Fibroblast of skin of right quadriceps (primary cell): ENCODE measurements at places on chromosomes 1 and 21.
A peak's percentile ranks its signal among the peaks of the same experiment; 100 is the strongest.

DNA sequence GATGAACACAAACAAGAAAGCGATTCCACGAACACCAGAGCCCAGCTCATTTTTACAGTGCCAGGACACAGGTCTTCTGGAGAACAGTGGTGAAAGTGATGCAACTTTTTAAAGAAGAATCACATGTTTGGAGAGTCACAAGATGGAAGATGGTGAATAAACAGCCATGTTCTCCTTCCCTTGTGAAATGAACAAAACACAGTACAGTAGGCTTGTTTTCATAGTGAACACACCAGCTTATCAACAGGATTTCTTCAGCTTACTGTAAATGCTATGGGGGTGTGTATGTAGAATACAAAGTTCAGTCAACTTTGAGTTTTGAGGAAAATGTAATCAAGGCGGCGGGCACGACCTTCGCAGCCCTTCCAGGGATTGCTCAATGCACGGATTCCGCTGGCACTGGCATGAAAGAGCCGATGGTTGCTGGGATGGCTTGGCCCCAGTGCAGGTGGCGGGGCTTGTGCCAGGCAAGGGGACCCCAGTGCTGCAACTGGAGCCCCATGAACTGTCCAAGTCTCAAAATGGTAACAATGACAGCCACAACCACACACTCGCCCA is 9.7 kb downstream of the TMPRSS3 start:
- DNase-seq: no peak

DNA sequence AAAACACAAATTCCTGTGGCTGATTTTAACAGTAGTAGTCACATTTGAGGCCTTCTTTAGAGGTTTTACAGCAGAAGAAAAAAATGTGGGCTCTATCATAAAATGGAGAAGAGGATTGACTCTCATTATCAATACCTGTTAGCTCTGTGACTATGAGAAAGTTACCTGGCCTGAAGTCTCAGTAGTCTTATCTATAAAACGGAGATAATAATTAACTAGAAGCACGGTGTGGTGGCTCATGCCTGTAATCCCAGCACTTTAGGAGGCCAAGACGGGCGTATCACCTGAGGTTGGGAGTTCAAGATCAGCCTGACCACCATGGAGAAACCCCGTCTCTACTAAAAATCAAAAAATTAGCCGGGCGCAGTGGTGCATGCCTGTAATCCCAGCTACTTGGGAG is 90.4 kb upstream of the PLPPR4 start:
- no peak for DNase-seq

GRCh38 chr1:25847929-25848328 is 11.3 kb downstream of the AUNIP start:
- no peak for DNase-seq

- DNase-seq: no peak
Observed at GRCh38 chr1:25959611-25960010, 38.3 kb downstream of the PAFAH2 start.

DNA sequence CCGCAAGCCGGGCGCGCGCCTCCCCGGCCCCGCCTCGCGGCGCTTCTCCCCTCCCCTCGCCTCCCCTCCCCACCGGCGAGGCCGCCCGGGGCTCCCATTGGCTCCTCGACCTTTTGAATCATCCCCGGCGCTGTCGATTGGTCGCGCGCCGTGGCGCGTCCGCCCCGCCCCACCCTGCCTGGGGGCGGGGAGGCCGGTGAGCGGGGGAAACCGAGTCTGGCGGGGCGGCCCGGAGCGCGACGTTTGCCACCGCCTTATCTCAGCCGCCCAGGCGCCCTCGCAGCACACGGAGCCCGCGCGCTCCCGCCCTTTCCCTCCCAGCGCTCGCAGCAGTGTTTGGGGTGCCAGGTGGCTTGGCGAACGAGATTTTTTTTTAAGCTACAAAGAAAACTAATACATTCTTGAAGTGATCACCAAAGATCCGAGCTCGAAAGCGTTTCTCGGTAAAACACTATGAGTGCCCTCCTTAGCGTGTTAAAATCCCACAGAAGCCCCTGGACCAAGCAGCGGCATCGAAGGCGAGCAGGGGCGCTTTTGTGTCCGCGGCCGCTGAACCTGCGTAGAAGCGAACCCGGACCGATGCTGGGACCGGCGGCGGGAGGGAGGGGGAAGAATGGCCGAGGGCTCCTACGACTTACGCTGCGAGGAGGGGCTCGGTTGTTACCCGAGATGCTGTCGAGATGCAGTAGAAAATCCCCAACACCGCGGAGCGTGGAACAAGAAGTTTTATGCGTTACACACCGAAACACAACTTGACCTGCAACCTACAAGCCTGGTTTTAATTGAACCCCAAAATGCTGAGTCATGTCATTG is 436 bp upstream of the LBR start:
- DNase-seq: peak; percentile 92

- peak; percentile 59 for DNase-seq
Observed at GRCh38 chr1:19949016-19949415, 25.6 kb upstream of the PLA2G2E start.

GRCh38 chr1:33178836-33179439 is 2.9 kb downstream of the TRIM62 start:
- DNase-seq: no peak

- no peak for DNase-seq
Observed at GRCh38 chr21:19321688-19322087, 918.1 kb upstream of the TMPRSS15 start.

DNA sequence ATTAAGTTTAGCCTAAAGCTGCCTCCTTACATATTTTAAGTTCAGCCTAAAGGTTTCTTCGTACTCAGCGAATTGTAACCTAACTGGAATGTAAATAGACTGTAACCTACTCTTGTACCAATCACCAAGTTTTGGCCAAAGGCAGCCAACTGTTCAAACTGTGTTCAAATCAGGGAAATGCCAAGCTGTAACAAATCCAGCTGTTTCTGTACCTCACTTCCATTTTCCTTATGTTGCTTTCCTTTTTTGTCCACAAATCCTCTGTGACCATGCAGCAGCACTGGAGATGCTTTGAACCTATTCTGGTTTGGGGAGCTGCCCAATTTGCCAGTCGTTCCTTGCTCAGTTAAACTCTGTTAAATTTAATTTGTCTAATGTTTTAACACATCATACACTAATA is 3.2 kb upstream of the APOBEC4 start:
- no peak for DNase-seq

DNA sequence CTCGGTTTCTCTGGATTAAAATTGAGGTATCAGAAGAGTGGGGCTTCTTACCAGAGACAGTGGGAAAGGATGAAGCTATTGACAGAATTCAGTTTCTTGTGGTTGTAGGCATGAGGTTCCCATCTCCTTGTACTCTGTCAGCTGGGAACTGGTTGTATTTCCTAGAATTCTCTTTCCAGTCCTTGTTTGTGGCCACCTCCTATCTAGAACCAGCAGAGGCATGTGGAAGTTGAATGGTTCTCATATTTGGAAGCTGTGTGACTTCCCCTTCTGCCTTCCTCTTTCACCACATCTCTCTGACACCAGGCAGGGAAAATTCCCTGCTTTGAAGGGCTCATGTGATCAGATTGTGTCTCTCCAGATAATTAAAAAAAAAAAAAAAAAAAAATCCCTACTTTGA is 457.7 kb upstream of the ADAMTS5 start:
- DNase-seq: no peak

DNA sequence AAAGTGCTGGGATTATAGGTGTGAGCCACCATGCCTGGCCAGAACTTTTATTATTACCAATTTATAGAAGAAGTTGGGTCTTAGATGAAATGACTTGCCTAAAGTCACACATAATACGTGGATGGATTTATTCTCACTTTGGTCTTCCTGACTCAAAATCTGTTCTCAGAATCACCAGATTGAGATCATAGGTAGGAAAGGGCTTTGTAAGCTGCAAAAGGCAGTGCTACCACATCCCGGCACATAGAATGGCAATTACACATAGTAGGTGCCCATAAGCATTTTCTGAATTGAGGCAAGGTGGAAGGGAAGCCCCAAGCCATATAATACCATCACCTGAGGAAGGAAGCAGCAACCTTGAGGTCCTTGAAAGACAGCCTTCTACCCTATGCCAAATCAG is 8.2 kb upstream of the CAPZB start:
- no peak for DNase-seq

DNA sequence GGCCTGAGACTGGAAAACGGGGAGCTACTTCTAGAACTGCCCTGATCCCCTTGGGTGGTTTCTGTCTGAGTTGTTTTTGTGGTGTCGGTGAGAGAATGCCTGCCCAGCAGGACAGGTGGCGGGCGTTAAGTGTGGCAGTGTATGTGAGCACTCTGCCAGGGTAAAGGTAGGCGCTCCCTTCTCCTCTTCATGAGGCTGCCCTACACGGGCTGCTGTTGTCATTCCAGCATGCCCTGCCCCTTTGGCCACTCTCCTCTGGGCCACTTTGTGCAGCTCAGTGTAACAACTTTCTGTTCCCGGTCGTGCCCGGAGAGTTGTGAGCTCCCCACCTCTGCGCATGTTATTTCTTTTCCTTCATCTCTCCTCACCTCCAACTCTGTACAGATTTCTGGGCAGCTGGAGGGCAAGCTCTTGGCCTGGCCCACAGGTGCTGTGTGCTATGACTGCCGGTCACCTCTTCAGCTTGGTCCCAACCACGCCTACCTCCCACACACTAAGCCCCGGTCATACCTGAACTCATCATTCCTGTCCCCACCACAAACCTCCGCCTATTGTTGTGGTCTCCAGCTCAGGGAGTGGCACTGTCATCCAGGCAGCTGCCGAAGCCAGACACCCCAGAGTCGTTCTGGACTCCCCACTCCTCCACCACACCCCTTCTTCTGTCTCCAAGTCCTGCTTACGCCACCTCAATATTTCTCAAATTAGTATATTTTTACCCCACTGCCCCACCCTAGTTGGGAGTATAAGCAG is 69.0 kb downstream of the GADD45A start:
- DNase-seq: no peak

DNA sequence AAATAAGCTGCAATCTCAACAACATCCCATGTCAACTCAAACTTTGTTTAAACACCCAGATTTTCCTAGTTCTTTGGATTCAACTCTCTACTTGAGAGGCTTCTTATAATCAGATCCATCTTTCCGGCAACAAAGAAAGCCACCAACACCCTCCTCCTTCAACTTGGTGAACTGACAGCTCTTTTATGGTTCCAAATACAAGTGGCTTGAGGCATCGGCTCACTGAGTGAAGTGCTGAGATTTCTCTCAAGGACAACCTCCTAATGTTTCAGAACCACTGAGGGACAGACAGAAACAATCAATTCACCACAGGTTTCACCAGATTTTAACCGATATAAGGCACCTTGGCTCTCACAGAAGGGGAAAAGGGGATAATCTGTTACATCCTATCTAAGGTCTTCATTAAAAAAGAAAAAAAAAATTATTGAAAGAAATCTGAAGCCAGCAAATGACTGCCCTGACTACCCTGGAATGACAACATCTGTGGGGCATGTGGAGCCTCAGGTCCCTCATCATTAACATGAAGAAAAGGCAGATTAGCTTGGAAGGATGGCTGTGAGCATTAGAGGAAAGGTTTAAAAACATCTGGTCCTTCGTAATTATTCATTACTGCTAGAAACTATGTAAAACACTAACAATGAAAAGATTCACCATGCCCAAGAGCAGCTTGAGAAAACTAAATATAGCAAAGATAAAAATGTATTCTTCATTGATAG is 50.9 kb downstream of the PTPN14 start:
- DNase-seq: peak; percentile 59

DNA sequence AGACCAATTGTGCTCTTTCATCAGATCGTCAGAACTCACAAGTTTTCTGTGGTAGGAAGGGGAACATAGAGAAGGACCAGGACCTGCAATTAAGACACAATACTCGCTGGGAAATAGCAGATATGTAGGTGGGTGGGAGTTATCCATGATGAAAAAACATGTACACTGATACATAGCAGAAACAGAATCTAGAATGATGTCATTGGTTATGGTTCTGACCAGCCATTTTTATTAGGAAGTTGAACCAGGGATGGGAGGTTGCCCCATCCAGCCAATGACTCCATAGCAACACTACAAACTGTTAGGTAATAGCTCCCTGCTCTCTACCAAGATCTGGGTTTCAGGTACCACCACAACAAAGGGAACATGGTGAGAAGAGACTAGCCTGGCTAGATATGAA is 393.5 kb upstream of the PBX1 start:
- no peak for DNase-seq

- DNase-seq: no peak
Observed at GRCh38 chr21:46597031-46597430, 7.9 kb downstream of the S100B start.

DNA sequence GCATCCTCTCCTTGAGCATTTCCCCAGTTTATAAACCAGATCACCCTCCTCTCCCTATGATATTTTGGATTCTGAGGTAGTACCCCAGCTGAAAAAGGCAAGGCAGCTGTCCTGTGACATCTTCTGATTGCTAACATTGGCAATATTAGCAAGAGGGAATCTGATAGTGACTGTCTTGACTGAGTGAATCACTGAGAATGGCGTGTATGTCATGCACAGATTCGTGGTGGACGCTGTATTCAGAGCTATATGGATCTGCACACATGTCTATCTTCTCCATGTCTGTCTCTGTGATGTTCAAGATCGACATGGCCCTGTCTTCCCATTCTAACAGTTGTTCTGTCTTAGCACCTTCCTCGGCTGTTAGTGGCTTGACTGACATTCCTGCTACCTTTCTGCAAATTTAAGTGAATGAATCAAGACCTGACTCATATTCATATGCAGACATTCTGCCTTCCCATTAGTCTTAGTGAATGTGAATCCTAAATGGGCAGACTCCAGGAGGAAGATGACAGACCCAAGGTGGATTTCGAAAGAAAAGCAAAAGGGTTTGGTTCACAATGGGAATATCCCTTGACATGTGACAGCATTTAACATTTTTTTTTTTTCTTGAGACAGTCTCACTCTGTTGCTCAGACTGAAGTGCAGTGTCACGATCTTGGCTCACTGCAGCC is 97.7 kb downstream of the PGBD5 start:
- DNase-seq: no peak

GRCh38 chr1:198340139-198340538 is 183.3 kb downstream of the NEK7 start:
- no peak for DNase-seq

- DNase-seq: no peak
Observed at GRCh38 chr1:29496701-29497100, 260.4 kb downstream of the PTPRU start.

DNA sequence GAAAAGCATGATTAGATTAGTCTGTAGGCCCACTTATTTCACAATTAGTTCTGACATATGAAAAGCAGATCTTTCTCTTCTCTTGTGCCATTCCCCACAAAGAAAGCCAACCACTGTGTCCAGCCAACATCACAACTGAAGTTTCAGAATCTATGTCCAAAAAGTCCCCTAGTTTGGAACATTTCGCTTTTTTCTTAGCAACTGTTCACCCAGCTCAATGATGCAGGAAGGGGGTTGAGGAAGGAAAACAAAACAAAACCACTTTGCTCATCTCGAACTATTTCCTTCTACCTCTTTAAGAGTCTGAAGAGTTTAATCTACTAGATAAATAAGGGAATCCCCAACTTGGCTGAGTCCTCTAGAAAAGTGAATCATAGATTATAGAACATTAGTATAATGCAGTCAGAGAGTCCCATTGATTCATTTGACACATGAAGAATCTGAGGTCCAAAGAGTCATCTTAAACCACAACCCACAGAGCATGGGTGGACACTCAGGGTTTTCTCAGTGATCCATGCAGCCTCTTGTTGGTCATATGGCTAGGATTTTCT is 159.3 kb upstream of the SGIP1 start:
- DNase-seq: peak; percentile 87
